Adrenal gland (tissue), 19 donors: ENCODE measurements at places on chromosomes 13 and 19. TPM values are rescaled to one million over a fixed set of nuclear protein-coding genes. Genes with fewer than 3 reads are reported as not detected.

DNA sequence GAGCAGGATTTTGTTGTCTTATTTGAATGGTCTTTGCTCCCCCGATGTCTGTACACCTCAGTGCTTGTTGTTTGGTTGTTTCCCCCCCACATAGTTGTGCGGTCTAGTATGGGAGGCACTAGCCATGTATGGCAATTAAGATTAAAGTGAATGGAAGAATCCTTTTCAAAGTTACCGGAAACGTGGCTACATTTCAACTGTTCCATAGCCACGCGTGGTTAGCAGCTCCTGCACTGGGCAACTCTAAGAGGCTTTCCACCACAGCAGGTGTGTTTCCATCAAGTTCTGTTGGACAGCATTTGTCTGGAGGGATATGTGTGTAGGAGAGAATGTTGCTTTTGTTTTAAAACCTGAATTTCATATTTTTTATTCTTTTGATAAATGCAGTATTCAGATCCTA is 247.3 kb downstream of the GGACT start:
- H3K27ac ChIP-seq = no peak overlapping the region
- DNase-seq = no peak
- no peaks in the 10 kb centered on the region for H3K4me1 ChIP-seq
- H3K36me3 ChIP-seq = no peaks in the 10 kb centered on the region

DNA sequence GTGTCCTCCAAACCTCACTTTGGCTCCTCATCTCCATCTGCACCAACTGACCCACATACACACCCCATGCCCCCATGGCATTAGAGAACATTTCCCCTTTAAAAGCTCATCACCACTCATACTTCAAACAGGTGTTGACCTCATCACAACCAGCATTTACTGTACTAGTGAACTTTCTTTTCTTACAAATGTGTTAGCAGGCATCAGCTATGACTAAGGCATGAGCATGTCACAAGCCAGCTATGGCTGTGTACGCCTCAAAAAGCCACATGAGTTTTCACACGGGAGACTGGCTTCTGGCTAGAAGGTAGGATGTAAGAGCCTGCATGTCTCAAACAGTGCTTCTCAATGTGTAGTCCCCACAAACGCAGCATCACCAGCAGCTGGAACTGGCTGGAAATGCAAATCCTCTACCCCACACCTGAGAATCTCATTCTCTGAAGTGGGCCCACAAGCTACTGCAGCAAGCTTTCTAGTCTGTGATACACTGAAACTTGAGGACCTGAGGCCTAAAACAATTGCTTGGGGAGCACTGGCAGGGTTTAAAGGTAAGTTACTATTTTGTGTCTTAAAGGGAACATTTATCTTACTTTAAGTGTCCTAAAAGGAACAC is 66.8 kb downstream of the TUBGCP3 start:
- H3K4me3 ChIP-seq = no peak overlapping the region
- H3K27me3 ChIP-seq = no peaks in the 10 kb centered on the region
- H3K36me3 ChIP-seq = peaks cover 53% of the 10 kb centered on the region
- no peak for DNase-seq

FGF14 gene
- total RNA-seq = 5.1 TPM

CGB1 gene
- total RNA-seq = 0.53 TPM

DNA sequence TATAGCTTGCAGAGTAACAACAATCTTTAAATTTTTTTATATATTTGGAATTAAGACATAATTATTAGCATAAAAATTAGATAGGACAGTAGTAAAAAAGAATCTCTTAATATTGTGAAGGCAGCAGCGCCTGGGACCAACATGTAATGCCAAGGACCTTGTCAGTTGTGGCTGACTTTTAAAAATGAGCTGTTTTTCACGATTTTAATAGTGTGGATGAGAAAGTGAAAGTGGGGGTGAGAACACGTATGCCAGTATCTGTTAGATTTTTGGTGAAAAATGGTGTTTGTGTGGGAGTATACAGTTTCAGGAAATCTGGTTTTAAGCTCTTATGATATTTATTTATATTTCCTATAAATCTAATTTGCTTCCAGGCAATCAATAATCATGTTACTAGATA is 125.2 kb downstream of the LMO7 start:
- no peak overlapping the region for H3K27ac ChIP-seq
- no peaks in the 10 kb centered on the region for H3K4me1 ChIP-seq
- no peaks in the 10 kb centered on the region for H3K27me3 ChIP-seq
- no peak overlapping the region for H3K4me3 ChIP-seq
- no peak for DNase-seq

WDR87 gene
- not detected for total RNA-seq

GRCh38 chr13:80633251-80633650 is 292.3 kb upstream of the SPRY2 start:
- no peak overlapping the region for H3K4me3 ChIP-seq
- no peak for DNase-seq
- peaks cover 15% of the 10 kb centered on the region for H3K4me1 ChIP-seq
- no peaks in the 10 kb centered on the region for H3K36me3 ChIP-seq
- H3K27me3 ChIP-seq = no peaks in the 10 kb centered on the region

TUBA3C gene
- total RNA-seq = not detected

BIVM gene
- 27.0 TPM for total RNA-seq

CFAP97D2 gene
- not detected for total RNA-seq

DNA sequence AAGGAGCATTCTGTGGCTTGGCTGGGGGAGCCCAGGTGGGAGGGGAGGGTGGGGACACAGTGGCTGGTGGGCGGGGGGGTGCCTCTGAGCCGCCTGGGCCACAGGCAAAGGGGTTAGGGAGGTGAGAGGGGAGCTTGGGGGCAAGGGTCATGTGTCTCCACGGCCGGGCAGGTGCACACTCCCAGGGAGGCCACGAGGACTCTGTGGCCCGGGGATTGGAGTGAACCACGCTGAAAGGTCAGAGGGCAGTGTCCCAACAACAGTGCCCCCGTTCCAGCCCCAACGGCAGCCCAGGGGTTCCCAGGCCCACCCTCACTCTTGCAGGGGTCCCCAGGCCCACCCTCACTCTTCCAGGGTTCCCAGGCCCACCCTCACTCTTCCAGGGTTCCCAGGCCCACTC is 9.6 kb downstream of the C2CD4C start:
- peaks cover 14% of the 10 kb centered on the region for H3K27me3 ChIP-seq
- H3K4me1 ChIP-seq = no peaks in the 10 kb centered on the region
- DNase-seq = no peak
- no peak overlapping the region for H3K4me3 ChIP-seq
- no peaks in the 10 kb centered on the region for H3K36me3 ChIP-seq

DNA sequence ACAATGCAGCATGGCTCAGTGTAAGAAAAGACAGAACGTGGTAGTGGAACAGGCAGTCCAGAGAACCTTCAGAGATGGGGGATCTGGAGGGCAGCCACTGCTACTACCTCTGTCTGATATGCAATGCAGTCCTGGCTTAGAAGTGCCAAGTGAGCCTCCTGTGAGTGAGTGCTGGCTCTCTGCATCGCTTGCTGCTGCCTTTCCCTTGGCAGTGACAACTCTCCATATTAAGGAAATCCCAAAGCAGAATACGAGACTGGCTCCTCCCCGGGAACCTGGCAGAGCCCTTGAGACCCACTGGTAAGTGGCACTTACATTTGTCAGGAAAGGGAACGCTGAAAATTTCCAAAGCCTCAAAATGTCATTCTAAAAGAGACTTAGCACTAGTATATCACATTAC is 7.5 kb downstream of the DOCK9 start:
- H3K27ac ChIP-seq = no peak overlapping the region
- H3K27me3 ChIP-seq = no peaks in the 10 kb centered on the region
- H3K36me3 ChIP-seq = no peaks in the 10 kb centered on the region

MBD3L3 gene
- not detected for total RNA-seq

URAD gene
- total RNA-seq = not detected

HSD11B1L gene
- total RNA-seq = 12.1 TPM
